ENCODE measurements at places on chromosomes 1 and 21.

- DNase-seq = no peak
These were observed 5.9 kb downstream of the TMEM201 start for GRCh38 chr1:9594471-9595155.

DNA sequence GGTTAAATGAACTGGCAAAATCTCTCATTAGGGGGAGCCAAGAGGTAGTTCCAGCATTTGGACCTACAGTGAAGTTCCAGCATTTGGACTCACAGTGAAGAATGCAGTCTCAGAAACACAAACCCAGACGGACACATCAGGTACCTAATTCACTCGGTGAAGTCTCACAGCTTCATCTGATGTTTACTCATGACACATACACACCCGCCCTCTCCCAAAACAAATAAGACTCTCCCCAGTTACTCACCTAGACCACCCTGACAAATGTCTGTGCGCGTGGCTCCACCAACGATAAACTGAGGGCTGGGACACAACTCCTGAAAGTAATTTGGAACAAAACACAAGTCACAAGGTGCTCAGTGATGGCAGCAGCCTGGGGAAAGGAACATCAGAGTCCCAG, 11.4 kb downstream of the CAPN8 start:
- no peak for DNase-seq

DNA sequence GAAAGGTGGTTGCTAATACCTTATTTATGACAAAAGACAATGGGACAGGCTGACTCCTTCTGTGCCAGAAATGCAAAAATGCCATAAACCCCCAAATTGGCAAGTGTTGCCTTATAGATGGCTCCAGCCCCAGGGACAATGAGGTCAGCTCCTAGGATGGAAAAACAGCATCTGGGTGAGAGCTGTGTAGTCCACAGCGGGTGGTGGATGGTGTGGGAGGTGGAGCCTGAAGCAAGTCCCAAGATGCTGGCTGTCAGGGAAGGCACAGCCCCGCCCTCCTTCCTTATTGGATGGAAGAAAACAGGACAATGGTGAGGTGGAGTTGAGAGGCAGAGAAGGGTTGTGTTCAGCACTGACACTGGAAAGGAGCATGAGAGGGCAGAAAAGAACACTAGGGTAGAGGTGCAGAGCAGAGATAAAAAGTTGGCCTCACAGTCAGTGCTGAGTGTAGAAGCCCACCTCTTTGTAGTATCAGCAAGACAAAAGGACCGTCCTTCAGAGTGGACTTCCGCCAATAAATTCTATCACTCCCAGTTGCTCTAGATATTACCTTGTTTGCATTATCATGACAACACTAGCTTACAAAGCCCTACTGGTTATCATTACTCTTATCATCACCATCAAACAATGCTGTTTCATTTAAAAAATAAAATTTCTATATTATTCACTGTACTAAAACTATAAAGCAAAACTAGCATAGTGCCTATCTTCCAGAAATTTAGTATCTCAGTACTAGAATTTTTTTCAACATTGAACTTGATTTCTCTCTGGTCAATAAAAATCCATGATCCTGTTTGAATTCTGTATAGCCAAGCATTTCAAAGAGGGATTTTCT, 3.7 kb upstream of the SDE2 start:
- DNase-seq = no peak

DNA sequence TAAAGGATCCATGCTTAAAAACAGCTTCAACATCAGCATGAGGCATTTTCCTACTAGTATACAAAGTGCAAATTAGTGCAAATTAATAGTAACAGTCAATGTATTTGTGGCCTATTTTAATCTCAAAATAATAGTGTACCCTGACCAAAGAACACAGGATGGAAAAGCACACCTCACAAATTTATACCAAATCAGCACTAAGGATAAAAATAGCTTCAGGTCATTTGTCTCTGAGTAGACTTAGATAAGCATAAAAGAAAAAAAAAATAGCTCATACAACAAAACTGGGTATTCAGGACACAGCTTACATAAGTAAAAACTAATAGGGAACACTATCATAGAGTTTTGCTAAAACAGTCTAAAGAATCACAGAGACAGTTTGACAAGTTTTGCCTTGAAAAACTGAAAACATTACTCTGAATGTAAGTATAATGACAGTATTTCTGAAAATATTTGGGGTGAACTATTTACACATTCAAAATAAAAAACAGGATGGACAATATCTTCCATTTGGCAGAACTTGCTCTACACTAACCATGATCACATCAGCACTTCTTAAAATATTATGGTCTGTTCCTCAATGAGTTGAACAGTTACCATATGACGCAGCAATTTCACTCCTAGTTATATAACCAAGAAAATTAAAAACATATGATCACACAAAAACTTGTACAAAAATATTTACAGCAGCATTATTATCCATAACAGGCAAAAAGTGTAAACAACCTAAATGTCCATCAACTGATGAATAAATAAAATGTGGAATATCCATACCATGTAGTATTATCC, 46.3 kb downstream of the RNF115 start:
- DNase-seq = no peak

DNA sequence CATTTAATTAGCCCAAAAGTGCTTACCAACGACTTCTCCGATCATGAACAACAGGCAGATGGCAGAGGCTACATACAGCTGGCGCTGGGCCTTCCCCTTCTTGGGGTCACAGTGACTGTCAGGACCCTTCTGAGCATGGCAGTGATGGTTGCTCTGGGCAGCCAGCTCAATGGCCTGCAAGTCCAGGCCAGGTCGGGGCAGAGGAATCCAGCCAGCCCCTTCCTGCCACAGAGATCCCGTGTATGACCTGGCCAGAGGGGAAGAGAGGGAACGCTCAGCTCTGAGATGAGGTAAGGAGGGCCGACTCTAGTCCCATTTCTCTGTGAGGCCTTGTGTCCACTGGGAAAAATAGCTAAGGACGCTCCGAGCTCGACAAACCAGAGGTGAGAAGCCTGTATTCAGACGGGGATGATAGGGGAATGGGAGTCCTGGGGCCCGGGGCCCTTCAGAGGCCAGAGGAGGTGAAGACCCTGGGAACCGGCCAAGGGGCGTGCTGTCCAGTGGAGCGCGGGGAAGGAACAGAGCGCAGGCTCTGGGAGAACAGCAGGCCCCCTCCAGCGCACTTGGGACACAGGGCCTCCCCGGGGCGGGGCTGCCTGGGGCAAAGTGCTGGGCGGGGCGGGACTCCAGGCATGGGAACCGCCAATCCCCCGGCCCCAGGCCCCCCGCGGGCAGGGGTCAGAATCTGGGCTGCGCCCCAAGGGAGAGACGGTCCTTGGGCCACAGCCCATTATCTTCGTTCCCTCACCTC, 772 bp downstream of the SLC30A2 start:
- DNase-seq = no peak

GRCh38 chr1:118949315-118949714, 38.8 kb downstream of the TBX15 start:
- no peak for DNase-seq

GRCh38 chr1:64473367-64473766, 3.4 kb downstream of the CACHD1 start:
- DNase-seq = no peak

DNA sequence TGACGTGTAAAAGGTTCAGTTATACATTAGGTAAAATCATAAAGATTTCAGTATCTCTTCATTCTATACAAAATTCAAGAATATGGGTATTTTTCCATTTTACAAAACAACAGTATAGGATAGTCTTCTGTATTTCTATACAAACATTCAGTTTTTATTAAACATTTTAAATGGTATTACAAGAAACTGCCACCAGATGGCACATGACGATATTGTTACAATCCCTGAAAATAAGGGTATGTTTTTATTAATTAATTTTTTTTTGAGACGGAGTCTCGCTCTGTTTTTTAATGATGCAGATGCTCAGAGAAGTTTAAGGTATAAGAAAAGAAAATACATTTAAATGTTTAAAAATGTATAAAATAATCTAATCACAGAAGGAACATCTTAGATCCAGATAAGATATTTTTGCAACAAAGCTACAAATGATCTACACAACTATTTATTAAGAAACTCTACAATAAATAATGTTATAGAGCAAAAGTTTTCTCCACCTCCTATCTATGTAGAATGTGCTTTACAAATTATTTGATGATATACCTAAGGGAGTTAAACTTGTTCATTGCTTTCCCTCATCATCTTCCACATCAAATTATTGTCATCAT, 23.5 kb upstream of the RSBN1 start:
- DNase-seq = peak; percentile 90

GRCh38 chr1:20540281-20540680, 12.1 kb upstream of the FAM43B start:
- DNase-seq = no peak

DNA sequence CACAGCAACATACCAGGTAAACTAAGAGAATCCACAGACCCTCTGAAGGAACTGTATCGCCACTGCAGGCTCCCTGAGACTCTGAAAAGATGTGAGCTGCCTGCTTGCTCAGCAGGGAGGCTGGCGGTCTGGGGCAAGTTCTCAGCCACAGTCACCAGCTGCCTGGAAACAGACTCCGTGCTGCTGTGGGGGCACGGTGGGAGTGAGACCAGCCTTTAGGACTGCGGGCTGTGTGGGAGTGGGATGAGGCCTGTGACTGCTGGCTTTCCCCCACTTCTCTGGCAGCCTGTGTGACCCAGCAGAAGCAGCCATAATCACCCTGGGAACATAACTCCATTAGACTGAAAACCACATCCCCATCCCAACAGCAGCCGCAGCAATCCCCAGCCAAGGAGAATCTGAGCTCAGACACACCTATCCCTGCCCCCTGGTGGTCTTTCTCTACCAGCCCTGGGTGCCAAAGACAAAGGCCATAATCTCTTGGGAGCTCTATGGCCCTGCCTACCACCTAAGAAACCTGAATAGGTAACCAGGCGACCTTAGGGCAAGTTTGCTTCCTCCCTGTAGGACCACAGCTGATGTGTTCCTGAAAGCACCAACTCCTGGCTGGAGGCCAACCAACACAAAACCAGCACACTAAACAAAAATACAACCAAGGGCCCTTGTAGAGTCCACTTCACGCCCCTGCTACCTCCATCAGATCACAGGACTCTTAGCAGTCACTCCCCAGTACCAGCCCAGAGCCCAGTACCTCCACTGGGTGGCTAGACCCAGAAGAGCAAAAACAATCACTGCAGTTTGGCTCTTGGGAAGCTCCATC, 151.5 kb downstream of the SMYD3 start:
- no peak for DNase-seq

DNA sequence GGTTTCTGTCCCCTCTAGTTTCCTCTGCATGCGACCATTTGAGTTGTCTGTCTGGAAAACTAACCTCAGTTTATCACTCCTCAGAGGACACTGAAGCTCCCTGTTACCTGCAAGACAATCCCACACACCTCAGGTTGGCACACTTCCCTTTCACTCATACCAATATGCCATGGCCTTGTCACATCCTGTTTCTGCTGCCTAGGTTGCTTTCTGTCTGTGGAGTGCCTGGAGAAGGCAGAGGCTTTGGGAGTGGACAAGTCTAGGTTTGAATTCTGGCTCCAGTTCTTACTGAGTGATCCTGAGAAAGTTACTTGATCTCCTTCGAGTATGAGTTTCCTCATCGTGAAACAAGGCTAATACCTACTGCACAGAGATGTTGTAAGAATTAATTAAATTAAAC, 171.5 kb upstream of the CACYBP start:
- DNase-seq = no peak

- no peak for DNase-seq
These were observed 140.3 kb downstream of the SLC30A10 start for GRCh38 chr1:219788091-219788490.

GRCh38 chr1:226735576-226735975, 3.5 kb downstream of the ITPKB start:
- DNase-seq = peak; percentile 60

Measured in Karpas-422 (cell line).